ENCODE measurements at places on chromosomes 3 and 15.

- DNase-seq, result no peak
These were observed 47.0 kb downstream of the MAP2K1 start for GRCh38 chr15:66433726-66434125.

GRCh38 chr15:79179108-79179561, 88.6 kb upstream of the RASGRF1 start:
- no peak for DNase-seq

DNA sequence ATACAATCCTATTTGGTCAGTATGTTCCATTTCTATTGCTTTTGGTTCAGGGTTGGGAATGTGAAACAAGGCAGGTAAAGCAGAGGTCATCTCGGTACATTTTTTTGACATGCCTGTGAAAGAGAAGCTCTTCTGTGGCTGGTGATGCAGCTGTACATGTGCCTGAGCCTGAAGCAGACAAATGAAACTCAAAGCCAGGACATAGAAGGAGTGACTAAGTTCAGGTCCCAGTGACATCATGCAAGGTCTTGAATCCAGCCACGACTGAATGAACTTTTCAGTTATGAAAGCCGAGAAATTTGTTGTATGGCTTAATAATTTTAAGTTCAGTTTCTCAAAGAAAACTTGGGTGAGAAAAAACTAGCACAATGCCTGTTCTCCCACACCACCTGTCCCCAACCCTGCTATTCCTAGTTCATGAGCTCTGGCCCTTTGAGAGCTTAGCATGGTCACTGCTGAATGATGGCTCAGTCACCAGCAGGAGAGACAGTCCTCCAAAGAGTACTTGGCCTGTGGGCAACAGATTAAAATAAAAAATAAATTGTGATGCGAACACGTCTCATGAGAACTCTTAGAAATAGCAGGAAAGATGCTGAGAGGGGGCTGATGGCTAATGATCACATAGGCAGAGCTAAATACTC, 600.2 kb upstream of the GRM7 start:
- DNase-seq, result no peak

- no peak for DNase-seq
These were observed 136.4 kb upstream of the IQSEC1 start for GRCh38 chr3:13209634-13209997.

DNA sequence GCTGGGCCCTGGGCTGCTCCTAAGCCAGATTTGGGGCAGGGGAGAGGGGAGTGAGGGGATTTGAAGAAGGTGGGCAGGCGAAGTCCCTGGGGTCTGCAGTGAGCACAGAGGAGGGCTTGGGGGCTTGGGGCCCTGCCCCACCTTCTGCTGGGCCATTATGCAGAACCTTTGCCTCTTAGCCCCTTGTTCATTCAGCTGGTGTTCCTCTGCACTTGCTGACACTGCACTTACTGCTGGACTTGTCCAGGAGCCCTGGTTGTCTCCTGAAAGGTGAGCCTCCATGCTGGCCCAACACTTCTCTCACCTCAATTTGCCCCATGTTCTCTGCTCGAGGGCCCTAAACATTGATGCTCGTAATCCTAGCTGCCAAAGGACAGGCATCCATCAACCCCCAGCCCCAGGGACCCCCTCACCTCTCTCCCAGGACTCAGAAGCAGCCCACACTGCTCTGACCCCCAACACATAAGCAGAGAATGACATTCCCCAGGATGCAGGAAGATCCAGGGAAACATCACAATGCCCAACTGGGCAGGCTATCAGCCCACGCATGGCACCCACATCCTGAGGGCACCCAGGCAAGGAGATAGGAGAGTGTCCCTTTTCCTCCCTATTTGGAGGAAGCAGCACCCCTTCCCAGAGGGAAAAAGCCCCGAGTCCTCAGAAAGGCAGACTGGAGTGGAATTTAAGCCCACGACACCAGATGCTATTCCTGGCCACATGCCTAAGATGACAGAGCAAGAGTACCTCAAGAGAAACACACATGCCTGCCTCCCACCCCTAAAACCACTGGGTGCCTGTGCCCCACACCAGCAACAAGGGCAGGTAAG, 76.8 kb downstream of the ADCY5 start:
- DNase-seq, result no peak

- DNase-seq, result no peak
These were observed 41.0 kb downstream of the EPHB3 start for GRCh38 chr3:184602372-184603150.

DNA sequence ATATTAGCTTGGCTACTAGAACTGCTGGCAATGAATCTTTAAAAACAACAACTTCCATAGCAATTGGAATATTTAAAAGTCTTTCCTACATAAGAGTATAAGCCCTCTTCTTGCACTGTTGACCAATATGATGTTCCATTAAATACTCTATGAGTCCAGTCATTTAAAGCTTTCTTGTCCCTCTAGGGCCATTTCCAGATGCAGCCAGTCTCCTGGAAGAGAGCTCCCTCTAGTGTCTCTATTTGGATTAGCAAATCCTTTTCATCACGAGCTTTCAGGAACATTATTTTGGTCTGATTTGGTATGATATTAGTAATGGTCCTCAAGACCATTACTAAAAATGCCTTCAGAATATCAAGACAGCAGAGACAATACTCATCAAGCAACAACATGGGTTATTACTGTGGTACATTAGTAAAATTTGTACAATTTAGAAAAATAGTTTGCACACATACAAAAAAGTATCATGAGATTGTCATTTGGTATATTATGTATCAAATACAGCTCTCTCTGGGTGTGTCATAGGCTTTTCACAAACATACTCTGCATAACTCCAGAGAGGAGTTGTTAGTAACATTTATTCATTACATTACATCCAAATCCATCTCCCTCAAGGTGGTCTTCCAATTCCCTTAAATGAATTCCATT, 101.3 kb downstream of the DPH6 start:
- DNase-seq, result no peak

GRCh38 chr15:32649342-32649741, 7.8 kb downstream of the SCG5 start:
- DNase-seq, result no peak

DNA sequence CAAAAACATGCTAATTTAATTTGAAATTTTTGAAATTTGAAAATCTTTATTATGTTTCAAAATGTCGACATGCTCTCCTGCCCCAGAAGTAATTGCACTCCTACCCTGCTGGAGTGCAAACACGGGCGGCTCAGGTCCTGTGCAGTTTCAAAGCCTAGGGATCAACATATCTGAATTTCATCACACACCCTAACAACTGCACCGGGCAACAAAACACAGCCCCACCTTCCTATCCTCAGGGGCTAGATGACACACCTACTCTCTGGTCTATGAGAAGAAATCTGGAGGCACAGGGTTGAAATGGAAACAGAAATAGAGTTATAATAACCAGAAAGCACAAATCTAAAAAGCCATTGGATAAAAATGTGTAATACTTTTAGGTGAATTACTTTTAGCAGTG, 61.4 kb downstream of the BFSP2 start:
- DNase-seq, result no peak

Data from stimulated activated CD8-positive, alpha-beta memory T cell treated with anti-CD3 and anti-CD28 coated beads, Interleukin-15, amount 100 ng/mL, for 24 hours (primary cell).